ENCODE measurements at places on chromosomes 3 and 15. TPM values are rescaled to one million over a fixed set of nuclear protein-coding genes. Genes with fewer than 3 reads are reported as not detected.

Gene ZDHHC23
- polyA plus RNA-seq: 0.99 TPM

Gene SLC9C1
- polyA plus RNA-seq: not detected

Gene CD200R1
- polyA plus RNA-seq: not detected

Gene MAGEL2
- polyA plus RNA-seq: not detected

Gene SCN5A
- 2.7 TPM for polyA plus RNA-seq

Gene TMEM207
- polyA plus RNA-seq: not detected

Gene CAND2
- 7.1 TPM for polyA plus RNA-seq

Gene PLSCR1
- polyA plus RNA-seq: 55.5 TPM

Gene MYD88
- 48.9 TPM for polyA plus RNA-seq

Gene ACP3
- polyA plus RNA-seq: not detected

Gene FBN1
- 107 TPM for polyA plus RNA-seq

Gene TM4SF4
- polyA plus RNA-seq: not detected

Gene CISH
- polyA plus RNA-seq: 4.1 TPM

Gene CHRNA5
- 6.4 TPM for polyA plus RNA-seq

Gene DAZL
- not detected for polyA plus RNA-seq

Gene GRIP2
- polyA plus RNA-seq: not detected

Gene INTS14
- polyA plus RNA-seq: 45.8 TPM

Gene PLA2G4F
- polyA plus RNA-seq: not detected

Gene KPNA4
- 12.2 TPM for polyA plus RNA-seq

Gene PLS1
- polyA plus RNA-seq: 0.59 TPM

Gene POMGNT2
- polyA plus RNA-seq: 16.3 TPM

Gene SPINK8
- not detected for polyA plus RNA-seq

Gene SIDT1
- 0.03 TPM for polyA plus RNA-seq

Data from endothelial cell of umbilical vein (primary cell).